Coronary artery (tissue), 2 donors: ENCODE measurements at places on chromosomes 5 and 9.

- no peak for DNase-seq
Measured at GRCh38 chr5:171862624-171863023, 77.0 kb downstream of the SMIM23 start.

- no peak for DNase-seq
Measured at GRCh38 chr5:4551034-4551433, 589.1 kb upstream of the ADAMTS16 start.

DNA sequence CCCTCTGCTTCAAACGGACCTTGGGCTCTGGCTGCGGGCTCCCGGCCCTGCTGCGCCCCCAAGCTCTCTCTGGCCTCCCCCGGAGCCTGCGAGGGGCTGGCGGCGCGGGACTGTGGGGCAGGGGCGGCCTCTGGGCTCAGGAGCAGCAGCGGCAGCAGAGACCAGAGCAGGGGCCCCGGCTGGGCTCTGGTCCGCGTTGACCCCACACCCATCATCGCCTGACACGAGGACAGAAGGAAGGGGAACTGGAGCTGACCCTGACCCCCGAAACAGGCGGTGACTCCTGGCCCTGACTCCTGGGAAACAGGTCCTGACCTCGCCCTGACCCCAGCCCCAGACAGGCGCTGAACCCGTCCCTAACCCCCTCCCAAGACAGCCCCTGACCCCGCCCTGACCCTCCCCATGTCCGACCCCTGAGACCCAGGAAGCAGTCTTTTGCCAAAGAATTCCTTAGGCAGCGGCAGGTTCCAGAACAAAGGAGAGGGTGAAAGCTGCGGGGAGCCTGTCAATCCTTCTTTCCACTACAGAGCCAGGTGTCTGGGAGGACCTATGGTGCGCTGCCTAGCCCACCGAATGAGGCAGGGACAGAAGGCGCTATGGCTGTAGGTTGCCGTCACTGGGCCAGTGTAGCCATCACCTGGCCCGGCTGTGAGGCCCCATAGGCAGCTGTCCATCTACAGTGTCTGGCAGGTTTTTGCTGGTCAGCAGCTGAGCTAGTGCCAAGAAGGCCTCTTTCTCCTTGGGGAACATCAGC lies 74.7 kb upstream of the SPTLC1 start:
- DNase-seq: no peak

- DNase-seq: no peak
Measured at GRCh38 chr5:62431735-62432620, 19.4 kb downstream of the IPO11 start.

- no peak for DNase-seq
Measured at GRCh38 chr9:34612788-34613390, 992 bp upstream of the RPP25L start.

DNA sequence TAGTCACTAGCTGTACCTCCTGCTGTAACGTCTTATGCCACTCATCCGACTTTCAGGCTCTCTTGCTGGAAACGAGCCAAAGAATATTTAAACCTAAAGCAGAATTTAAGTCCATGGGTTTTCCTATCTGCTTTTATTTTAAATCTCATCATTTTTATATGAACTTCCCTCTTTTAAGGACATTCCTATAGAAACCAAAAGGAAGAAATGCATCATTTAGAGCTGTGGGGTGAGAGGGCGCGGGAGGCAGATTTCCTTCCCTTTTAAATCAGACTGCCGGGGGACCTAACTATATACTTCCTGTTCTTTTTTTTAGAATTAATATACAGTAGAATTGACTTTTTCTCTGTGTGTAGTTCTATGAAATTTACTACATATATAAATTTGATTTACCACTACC lies 468.8 kb downstream of the BNC2 start:
- no peak for DNase-seq

DNA sequence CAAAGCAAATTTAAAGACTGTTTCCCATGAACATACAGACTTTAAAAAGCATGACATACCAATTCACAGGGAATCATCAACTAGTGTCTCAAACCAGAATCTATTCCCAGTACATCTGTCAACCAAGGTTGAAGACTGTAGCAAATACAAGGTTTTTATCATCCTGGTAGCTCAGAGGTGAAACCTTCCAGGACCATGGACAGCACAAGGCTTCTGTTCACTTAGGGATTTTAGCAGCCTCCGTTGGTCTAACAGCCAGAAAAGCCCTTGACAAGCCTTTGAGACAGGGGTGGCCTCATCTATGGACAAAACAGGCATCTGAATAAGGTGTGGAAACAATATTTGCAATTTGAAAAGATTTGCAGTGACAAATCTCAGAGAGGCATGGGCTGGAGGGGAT lies 119.0 kb downstream of the TRIM32 start:
- DNase-seq: no peak

DNA sequence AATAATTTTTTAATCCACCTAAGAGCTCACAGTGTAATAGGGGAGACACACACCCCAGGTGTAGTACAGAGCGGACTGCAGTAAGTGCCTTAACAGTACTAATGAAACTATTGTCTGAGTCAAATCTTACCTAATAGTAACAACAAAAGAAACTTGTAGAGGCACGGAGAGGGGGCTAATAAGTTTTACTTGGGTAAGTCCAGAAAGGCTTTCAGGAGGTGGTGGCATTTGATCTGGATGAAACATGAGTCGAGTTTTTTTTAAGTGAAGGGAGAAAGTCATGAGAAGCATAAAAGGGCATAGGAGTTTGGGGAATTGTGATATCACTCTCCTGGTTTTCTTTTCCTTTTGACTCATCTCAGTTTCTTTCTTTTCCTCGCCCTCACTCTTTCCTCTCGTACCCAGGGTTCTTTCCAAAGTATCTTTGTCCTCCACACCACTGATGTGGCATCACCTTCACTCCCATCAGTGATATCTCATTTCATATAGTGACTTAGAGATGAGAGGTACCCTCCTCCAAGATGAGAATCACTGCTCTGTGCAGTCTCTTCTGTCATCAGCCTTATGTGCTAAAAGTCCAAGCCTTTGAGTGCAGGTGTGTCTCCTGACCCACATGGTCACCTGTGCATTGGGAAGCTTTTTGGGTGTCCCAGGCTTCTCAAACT lies 2.0 kb downstream of the CTNNA1 start:
- no peak for DNase-seq

GRCh38 chr5:53087171-53087570 lies 22.4 kb downstream of the MOCS2 start:
- DNase-seq: no peak

DNA sequence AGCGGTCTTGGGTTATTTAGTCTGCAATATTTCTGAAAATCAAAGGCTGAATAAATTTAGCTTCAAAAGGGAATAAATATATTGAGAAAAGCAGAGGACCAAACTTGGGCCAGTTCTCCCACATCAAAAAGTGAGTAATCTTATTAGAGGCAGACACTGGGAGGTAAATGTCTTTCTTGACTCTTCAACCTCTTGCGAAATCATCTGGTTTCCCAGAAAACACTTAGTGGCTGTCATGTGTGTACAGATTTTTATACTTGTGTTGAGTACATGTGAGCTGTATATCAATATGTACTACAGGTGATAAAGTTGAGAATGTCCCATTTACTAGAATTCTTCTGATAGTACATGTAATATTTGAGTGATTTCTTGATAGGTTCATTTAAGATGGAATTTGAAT lies 454.9 kb downstream of the PRR16 start:
- DNase-seq: no peak

- DNase-seq: no peak
Measured at GRCh38 chr9:136578915-136579649, 33.2 kb upstream of the NOTCH1 start.

DNA sequence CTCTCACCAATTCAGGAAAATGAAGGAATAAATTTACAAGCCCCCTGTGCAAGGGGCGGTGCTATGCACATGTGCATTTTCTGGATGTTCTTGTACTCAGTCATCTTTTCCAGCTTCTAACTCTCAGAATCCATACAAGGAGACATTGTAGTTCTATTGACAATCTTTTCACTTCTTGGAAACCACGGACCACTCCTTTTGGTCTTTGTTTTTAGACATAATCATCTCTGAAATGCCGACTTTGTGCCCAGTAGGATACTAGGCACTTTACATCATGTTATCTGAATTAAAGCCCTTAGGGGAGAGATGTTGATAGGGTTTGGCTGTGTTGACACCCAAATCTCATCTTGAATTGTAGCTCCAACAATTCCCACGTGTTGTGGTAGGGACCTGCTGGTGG lies 322.6 kb upstream of the WWC1 start:
- no peak for DNase-seq

- no peak for DNase-seq
Measured at GRCh38 chr5:79990205-79990597, 861 bp downstream of the MTX3 start.

DNA sequence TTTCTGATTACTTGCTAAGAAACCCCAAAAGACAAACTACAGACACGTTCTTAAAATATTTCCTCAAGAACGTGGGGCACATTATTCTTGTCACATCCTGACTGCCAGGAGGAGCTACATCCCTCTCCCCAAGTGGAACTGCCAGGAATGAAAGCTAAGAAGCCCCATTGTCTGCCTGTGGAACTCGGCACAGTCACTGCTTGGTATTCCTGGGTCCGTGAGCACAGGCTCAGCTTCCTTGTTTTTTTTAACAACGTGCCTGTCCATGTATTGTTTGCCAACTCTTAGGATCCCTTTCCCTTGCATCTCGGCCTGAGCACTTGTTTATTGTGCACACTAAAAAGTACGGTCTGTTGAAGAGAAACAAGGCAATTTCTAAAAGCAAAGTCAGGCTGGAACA lies 47.0 kb upstream of the SELENOP start:
- DNase-seq: no peak

DNA sequence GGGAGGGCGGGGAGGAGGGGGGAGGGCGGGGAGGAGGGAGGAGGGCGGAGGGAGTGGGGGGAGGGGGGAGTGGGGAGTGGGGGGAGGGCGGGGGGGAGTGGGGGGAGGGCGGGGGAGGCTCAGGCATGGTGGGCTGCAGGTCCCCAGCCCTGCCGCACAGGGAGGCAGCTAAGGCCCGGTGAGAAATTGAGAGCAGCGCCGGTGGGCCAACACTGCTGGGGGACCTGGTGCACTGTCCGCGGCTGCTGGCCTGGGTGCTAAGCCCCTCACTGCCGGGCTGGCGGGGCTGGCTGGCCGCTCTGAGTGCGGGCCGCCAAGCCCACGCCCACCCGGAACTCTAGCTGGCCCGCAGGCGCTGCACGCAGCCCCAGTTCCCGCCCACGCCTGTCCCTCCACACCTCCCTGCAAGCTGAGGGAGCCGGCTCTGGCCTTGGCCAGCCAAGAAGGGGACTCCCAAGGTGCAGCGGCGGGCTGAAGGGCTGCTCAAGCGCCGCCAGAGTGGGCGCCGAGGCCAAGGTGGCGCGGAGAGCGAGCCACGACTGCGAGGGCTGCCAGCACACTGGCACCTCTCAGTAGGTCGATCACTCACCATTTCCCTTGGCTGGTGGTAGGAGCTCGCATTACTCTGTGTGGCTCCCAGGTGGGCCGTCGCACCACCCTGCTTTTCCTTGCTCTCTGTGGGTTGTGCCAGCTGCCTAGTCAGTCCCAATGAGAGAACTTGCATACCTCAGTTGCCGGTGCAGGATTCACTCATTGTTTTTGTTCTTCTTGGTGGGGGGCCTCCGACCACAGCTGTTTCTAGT lies 160.2 kb downstream of the CNTLN start:
- DNase-seq: no peak

- no peak for DNase-seq
Measured at GRCh38 chr5:81154725-81155124, 78.4 kb upstream of the CKMT2 start.

- no peak for DNase-seq
Measured at GRCh38 chr9:37390759-37391158, 31.7 kb upstream of the GRHPR start.

GRCh38 chr9:19397845-19398244 lies 11.0 kb upstream of the ACER2 start:
- no peak for DNase-seq

DNA sequence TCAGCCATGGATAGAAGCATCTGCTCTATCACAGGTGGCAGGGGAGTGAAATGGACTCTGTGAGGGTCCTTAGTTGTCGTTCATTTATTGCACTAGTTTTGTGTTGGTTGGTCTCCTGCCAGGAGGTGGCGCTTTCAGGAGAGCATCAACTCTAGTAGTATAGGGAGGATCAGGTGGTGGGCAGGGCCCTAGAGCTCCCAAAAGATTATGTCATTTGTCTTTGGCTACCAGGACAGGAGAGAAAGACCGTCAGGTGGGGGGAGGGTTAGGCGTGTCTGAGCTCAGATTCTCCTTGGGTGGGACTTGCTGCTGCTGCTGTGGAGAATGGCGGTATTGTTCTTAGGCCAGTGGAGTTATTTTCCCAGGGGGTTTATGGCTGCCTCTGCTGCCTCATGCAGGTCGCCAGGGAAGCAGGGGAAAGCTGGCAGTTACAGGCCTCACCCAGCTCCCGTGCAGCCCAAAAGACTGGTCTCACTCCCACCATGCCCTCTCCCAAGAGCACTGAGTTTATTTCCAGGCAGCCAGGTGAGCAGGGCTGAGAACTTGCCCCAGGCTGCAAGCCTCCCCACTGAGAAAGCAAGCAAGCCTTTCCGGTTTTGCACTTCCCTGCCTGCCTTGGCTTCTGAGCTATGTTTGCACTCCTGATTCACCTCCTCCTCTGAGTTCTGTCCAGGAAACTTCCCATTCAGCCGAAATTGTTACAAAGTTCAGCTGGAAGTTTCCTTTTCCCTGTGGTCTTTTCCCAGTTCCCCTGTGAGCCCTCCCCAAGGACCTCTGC lies 317.3 kb downstream of the TAF11L14 start:
- DNase-seq: no peak

GRCh38 chr9:131252120-131252519 lies 24.2 kb downstream of the FAM78A start:
- no peak for DNase-seq

DNA sequence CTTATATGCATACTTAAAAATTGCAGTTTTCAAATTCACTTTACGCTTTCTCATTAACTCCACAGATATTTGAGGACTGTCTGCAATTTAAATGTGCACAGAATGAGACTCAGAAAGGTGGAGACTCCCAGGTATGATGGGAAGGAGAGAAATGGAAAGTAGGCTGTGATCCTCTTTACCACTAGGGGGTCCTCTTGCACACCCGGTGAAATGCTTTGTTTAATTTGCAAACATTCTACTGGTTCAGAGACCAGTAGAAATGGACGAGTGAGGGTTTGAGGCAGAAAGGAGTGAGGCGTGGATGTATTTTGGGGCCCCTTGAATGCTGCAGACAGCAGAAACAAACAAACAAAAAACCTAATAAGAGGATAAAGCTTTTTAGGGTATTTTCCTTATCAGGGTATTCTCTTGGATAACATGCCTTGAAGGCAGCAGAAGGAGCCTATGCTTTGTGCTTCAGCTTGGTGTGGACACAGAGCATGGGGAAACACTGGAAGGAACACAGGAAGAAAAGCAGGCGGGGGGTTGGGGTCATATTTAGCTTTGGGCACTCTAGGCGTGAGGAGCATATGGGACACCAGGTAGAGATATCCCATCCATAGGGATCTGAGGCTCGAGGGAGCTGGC lies 410.1 kb downstream of the DMRT2 start:
- no peak for DNase-seq

DNA sequence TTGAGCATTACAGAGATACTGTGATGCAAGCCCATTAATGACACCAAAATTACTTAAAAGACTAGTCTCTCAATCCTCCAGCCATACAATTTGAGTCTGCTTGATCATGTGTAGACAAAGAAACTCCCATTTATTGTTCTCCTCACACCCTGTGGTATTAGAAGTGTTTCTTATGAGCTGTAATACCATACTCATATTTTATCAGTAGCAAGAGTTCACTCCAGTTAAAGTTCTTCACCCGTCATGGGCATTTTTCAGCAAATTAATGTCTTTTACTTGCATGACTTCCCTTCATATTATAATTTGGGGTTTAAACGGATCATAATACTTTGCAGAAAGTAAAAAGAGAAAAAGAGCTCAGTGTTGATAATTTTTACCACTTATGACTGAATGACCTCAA lies 242.9 kb downstream of the BNC2 start:
- DNase-seq: no peak
